ENCODE measurements at places on chromosomes 13 and 19. TPM values are rescaled to one million over a fixed set of nuclear protein-coding genes. Genes with fewer than 3 reads are reported as not detected.

DNA sequence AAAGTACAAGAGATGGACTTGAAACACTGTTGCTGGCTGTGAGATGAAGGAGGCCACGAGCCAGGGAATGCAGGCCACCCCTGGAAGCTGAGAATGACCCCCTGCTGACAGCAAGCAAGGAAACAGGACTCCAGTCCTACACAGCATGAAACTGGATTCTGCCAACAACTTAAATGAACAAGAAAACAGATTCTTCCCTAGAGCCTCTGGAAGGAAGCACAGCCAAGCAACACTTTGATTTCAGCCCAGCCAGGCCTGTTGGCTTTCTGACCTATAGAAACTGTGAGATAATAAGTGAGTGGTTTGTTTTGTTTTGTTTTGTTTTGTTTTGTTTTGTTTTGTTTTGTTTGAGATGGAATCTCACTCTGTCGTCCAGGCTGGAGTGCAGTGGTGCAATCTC, 105.3 kb upstream of the CACNA1A start:
- DNase-seq: no peak

DNA sequence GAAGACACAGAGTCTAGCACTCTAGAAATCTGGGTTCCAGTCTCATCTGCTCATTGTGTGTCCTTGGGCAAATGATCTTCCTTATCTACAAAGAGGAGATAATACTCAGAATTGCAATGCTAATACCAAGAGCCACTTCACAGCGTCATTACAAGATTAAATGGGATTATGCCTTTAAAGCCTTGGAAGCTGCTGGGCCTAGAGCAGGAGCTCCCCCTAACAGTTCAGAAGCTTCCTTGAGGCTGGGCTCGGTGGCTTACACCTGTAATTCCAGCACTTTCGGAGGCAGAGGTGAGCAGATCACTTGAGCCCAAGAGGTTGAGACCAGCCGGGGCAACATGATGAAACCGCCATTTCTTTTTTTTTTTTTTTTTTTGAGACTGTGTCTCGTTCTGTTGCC, 27.6 kb downstream of the AP2S1 start:
- DNase-seq: no peak

- DNase-seq: no peak
Measured at GRCh38 chr13:69999875-70000274, 107.8 kb upstream of the ATXN8OS start.

DNA sequence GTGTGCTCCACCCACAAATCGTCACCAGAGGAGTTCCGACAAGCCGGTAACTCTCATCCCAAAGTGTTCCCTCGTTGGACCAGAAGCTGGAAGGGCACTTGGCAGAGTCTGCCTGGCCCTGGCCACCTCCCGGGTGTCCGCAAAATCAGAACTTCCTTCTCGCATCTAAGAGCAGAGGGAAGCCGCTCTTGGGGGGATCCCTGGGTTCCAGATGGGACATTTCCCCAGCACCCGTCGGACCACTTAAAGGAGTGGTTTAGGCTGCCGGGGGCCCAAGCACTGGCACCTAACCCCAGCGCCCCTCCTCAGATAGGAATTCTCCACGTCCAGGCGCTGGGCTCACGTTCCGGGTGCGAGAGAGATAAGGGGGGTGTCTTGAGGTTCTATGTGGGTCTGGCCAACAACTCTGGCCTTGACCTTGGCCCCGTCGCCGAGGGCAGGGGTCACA, 857 bp upstream of the MAP2K7 start:
- no peak for DNase-seq

- no peak for DNase-seq
Measured at GRCh38 chr13:88817560-88817959, 1146.4 kb downstream of the SLITRK5 start.

DNA sequence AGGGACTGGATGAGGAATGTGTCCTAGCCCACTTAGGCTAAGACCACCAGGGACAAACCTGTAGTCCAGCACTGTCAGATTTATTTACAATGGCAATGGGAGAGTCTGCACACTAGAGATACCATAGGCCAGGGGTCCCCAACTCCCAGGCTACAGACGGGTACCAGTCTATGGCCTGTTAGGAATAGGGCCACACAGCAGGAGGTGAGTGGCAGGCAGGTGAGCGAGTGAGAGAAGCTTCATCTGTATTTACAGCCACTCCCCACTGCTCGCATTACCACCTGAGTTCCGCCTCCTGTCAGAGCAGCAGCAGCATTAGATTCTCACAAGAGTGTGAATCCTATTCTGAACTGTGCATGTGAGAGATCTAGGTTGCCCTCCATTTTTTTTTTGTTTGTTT, 2.4 kb downstream of the THAP8 start:
- no peak for DNase-seq

DNA sequence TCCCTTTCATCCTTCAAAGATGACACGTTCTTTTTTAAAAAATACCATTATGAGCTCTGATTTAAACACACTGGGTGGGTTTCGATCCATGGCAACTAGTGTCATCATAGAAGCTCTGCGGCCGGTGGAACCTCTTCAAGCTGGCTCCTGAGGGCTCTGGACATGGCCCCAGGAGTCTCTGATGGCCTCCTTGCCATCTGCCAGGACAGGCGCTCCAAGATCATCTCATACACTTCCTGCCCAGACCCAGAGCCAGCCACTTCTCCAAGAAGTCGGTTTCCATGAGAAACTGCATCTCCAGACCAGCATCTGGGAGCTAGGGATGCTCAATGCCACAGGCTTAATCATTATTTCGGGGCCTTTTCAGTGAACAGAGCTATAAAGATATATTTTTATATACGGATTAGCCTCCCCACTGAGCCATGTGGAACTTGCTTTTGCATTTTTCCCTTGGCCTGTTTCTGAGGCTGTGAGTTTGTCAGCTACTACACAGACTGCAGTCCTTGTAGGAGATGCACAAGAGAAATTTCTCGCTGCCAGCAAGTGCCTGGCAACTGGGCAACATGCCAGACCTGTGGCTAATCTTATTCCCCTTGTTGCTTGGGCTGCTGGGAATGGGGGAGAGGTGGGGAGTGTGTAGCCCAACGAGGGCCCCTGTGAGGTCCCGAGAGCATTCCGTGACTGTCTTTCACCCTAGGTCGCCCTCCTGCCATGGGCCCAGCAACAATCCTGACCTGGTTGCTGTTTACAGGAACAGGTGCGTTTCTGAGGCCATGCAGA, 15.9 kb downstream of the SUGP1 start:
- DNase-seq: no peak

GRCh38 chr19:47619763-47620162, 10.8 kb downstream of the BICRA start:
- DNase-seq: no peak

CCDC8 gene
- 51.3 TPM for polyA plus RNA-seq

BEST2 gene
- polyA plus RNA-seq: not detected
